Activated CD4-positive, alpha-beta T cell treated with anti-CD3 and anti-CD28 coated beads, Interleukin-2, Interleukin-6, amounts not matched to agents 100 ng/mL and 50 ng/mL, durations not matched to agents 16 hours and 8 hours (primary cell): ENCODE measurements at places on chromosomes 3 and 15.

DNA sequence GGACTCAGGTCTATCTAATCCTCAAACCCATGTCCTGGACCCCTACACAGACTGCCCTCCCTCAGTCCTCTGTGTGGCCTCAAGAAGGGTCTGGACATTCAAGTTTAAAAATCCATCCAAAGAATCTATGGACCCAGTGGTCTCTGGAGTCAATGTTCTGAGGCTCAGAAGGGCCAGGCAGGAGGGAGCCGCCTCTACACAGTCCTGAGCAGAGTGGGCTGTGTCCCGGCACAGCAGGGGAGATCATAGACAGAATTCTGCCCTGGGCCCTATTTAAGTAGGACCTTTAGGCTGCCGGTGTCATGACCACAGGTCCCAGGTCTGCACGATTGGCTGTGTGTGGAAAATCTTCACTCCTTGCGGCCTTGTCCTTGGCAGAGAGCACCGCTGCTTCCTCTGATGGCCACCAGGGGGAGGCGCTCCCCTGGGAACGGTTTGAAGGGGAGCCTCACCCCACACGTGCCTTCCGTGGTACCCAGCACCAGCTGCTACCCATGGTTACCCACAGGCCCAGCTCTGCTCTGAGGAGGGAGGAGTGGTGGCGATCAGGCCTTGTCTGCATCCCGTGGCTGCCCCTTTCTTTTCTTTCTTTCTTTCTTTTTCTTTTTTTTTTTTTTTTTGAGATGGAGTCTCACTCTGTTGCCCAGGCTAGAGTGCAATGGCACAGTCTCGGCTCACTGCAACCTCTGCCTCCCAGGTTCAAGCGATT, 37.9 kb downstream of the CHRD start:
- DNase-seq, result peak; percentile 77

GRCh38 chr3:194661374-194661773, 10.6 kb downstream of the LSG1 start:
- no peak for DNase-seq

GRCh38 chr15:33309602-33310276, 1.0 kb upstream of the RYR3 start:
- DNase-seq, result peak; percentile 7

DNA sequence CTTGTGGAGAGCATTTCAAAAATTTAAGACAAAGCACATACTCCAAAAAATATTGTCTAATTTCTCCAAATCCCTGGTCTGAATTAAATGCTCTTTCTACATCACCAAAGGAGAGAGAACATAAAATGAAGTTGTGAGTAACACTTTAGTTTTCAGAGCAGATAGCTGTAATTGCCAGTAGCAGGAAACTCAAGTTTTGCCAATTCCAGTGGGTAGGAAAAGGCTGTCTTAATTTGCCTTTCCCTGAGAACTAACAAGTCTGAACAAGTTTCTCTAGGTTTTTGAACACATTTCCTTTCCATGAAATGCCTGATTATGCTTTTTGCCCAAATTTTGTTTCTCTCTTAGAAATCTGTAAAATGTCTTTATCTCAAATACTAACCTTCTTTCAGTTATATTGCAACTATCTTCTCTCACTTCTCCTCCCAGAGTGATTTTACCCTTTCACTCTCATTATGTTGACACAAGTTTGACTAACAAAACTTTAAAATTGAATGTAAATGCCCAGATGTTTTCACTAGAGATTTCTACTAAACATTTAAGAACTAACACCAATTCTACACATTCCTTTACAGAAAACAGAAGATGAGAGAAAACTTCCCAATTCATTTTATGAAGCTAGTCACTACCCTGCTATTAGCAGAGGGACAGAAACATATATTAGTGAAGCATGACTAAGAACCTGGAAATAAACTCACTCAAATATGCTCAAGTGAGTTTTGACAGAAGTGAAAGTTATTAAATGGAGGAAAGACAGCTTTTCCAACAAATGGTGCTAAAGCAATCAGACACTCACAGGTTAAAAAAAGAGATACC, 38.4 kb downstream of the RFX7 start:
- DNase-seq, result no peak

DNA sequence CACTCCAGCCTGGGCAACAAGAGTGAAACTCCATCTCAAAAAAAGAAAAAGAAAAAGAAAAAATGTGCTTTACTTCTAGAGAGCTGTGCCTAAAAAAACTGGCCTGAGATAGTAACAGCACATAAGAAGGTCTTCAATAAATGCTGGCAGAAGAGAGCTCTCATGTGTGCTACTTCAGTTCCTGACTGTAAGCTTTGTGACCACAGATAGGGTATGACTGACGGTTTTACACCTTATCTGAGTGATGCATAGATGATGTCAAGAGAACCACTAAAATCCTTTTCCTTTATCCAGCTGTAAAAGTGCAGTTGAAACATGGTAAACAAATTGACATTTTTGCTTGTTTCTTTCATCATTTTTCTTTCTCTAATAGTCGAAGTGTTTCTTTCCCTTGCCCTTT, 127.9 kb downstream of the C3orf70 start:
- no peak for DNase-seq

DNA sequence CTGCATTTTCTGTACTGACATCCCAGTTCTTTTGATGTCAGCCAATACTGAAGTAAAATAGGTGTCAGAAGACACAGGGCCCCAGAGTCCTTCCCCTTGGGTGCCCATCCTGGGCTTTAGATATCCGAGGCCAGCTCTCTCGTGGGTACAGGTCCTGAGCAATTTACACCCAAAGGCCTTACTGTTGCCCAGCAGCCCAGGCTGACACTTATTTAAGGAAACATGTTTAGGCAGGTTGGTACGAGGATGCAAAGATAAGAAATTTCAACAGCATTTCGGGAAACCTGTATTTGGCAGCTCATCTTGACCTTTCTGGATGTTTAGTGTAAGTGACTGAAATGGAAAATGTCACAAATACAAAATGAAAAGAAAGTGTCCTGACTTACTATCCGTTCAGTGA, 130.0 kb upstream of the IL12A start:
- no peak for DNase-seq

GRCh38 chr3:102179326-102180177, 255.3 kb upstream of the ZPLD1 start:
- DNase-seq, result no peak

- no peak for DNase-seq
Observed at GRCh38 chr3:87856126-87856525, 202.7 kb downstream of the CGGBP1 start.
